Upper lobe of right lung (tissue), 1 donor: ENCODE measurements at places on chromosomes 12 and 14. TPM values are rescaled to one million over a fixed set of nuclear protein-coding genes. Genes with fewer than 3 reads are reported as not detected.

GRCh38 chr14:33505266-33505962 is 445.5 kb downstream of the EGLN3 start:
- DNase-seq, result no peak

DNA sequence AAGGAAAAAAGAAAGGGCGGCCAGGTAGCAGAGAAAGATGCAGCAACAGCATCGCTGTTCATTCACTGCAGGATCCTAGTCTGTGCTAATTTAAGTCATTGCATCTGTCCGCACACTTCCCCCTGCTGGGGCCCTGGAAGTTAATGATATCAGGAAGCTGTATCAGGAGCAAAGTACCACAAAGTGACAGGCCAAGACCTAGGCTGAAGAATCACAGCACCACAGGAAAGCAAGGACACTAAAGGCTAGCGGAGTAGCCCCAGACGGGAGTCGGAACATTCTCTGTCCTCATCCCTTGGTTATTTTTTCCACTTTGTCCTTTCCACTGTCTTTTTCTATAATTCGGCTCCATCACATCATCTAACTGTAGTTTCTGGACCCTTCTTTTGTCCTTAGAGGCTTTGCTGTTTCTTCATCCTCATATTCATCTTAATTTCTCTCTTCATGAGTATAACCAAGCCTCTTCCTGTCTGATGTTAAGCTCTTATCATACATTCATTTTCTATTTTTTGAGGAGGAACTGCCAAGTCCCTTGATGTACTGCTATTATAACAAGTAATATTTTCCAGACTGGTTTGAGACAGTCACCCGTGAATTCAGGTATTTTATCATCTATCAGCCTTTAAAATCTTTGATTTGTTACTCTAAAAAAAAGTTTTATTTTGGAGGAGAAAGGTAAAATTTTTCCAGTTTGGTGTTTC is 28.3 kb downstream of the DUSP16 start:
- no peak for DNase-seq

DNA sequence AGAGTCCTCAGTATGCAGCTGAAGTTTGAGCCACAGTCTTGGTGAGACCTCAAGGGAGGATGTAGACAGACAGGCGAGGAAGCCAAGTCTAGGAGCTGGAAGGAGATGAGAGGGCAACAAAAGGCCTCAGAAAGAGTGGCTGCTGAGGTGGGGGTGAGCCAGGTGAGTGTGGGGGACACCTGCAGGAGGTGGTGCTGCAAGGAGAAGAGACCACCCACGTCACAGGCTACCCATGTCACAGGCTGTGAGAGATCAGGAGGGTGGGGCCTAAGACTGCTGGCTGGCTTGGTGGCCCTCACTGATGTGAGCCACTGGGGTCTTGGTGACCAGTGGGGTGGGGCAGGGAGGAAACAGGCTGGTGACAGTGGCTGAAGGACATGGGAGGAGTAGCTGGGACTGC is 97.3 kb downstream of the KIF26A start:
- no peak for DNase-seq

DNA sequence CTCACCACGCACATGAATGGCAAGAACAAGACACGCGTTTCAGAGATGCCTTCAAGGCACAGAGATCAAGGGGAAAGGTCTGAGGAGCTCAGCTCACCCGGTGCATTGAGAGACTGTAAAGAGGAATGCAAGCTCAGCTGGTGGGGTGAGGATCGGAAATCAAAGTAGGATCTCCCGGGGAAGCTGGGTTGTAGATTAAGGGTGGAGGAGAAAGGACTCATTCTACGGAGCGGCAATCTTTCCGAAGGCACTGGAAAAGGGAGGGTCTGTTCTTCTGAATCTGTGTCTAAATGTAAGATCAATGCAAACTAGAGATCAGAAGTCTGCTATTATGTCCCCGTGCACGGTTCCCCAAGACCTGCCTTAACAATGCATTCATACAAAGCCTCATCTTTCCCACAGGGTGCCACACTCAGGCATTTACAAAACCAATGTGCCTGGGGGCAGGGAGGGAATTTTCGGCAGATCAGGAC is 41.6 kb upstream of the PYGL start:
- DNase-seq, result no peak

- DNase-seq, result no peak
Observed at GRCh38 chr12:88253371-88253978, 111.4 kb downstream of the TMTC3 start.

RBP5 gene
- total RNA-seq, result 7.1 TPM

SIVA1 gene
- 66.1 TPM for total RNA-seq
